ENCODE measurements at places on chromosomes 5 and 9.

DNA sequence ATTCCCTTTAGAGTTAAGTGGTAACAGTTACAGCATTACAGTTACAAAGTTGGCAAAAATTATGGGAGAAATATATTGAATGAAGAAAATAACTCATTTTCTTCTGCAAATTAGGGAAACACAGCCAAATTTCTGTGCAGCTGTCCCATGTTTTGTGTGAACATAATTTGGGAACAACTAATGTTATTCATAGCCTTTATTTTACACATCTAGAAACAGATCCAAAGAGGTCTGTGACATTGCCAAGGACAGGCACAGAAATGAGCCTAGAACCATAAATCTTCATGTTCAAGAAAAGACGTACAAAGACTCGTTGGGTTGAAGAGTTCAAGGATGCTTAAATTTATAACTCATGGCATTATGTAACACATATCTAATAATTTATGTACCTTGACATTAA lies 114.1 kb upstream of the TXNDC8 start:
- no peak for DNase-seq

- no peak for DNase-seq
Observed at GRCh38 chr9:96515621-96516470, 65.9 kb downstream of the HABP4 start.

DNA sequence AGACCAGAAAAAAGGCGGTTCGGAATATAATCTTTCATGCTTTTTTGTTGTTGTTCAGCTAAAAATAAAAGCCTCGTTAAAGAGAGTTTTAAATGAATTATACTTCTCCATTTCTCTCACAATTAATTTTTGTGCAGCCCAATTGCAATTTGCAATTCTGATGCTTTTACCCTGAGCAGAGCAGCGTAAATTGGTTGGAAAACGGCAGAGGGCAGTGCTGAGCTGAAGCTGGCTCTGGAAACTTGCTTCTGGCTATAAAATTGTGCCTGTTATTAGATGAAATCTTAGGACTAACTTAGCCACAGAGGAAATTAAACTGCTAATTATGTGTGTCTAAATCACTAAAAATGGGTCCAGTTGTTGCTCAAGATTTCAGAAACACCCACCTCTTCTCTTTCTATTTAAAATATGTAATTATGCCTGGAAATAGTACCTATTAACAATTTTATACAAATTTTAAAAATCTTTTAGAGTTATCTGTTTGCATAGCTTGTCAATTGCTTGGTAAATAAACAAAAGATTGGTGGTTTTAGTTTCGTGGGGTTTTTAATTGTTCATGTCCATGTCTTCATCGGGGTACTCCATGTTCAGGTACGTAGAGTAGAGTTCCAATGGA lies 441.8 kb upstream of the TLE4 start:
- DNase-seq, result peak; percentile 42

GRCh38 chr5:150175536-150175935 lies 9.0 kb downstream of the CDX1 start:
- DNase-seq, result no peak

DNA sequence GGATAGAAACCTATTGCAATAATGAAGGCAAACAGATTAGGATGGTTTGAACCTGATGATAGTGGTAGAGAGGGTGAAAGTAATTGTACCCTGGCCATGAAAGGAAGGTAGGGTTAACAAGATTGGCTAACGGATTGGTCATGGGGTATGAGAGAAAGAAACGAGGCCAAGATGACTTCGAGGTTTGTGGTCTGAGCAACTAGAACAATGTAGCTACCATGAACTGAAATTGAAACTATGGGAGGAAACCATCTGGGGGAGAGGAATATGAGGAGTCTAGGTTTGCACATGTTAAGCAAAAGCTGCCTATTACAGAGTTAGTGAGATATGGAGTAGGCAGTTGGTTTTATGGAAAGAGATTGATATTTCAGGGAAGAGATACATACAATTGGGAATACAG lies 406.0 kb downstream of the PRELID2 start:
- DNase-seq, result no peak

All from bronchial epithelial cell (primary cell).